ENCODE measurements at places on chromosomes 3 and 15.

GRCh38 chr3:161409069-161409468 lies 37.8 kb upstream of the SPTSSB start:
- peak; percentile 10 for DNase-seq

GRCh38 chr3:81864272-81864671 lies 102.8 kb upstream of the GBE1 start:
- DNase-seq, result no peak

DNA sequence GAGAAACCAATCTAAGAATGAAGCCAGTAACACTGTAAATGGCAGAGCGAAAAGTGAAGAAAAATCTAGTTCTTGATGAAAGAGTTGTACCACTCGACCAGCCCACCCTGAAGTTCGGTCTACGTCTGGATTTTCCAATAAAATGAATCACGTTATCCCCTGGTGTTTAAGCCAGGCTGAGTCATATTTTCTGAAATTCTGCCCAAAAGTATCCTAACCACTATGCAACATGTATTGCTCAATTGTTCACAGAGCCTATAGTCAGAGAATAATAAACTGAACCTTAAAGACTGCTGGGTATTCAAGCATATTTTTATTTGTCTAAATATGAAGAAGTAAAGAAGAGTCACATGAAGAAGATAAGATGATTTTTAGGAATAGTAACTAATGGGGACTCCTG lies 245.7 kb downstream of the FGF12 start:
- DNase-seq, result no peak

GRCh38 chr3:54358969-54359694 lies 236.8 kb downstream of the CACNA2D3 start:
- no peak for DNase-seq

Data from CD4-positive, alpha-beta T cell (primary cell).